ENCODE measurements at places on chromosomes 7 and 10.

- DNase-seq, result no peak
Observed at GRCh38 chr10:126171555-126171954, 216.7 kb downstream of the ADAM12 start.

DNA sequence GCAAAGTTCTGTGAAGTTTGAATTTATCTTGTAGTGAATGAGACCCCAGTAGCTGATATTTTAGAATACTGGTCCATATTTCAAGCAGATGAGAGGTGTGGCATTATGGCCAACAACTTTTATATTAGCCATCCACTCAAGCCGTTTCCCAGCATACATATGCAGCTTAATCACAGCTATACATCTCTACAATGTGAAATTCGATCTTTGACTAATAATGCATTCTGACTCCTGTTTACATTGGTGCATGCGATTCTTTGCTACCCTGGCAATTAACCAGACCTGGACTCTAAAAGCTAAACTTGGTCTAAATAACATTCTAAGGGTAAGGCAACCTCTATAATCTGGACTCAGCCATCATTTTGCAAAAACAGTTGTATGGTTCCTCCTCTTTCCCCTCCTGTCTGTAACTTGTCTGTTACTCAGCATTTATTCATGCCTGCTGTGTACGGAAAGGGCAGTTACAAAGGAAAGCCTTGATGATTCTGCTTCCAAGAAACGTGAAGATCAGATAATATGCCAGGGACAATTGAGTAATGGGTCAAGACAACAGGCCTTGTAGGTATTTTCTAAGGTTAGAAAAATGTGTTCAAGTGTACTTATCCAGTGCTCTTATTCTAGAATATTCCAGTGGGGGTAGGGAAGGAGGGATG is 50.6 kb downstream of the PNLIPRP2 start:
- DNase-seq, result no peak

GRCh38 chr10:62689712-62690111 is 114.8 kb upstream of the ADO start:
- no peak for DNase-seq

DNA sequence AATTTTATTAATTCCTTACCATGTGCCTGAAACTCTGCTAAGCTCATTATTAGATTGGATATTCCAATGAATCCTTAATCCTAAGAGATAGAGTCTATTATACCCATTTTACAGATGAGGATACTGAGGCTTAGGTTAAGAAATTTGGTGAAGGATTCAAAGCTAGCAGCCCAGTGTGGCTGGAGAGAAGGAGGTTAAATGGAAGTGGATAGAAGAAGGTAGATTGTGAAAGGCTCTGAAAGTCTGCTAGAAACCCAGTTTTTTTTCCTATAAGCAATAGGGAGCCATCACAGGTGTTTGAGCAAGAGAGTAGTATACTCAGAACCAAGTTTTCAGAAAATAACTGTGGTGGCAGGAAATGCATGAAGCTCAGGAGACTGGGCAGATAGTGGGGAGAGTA is 265.8 kb upstream of the NEBL start:
- DNase-seq, result no peak

DNA sequence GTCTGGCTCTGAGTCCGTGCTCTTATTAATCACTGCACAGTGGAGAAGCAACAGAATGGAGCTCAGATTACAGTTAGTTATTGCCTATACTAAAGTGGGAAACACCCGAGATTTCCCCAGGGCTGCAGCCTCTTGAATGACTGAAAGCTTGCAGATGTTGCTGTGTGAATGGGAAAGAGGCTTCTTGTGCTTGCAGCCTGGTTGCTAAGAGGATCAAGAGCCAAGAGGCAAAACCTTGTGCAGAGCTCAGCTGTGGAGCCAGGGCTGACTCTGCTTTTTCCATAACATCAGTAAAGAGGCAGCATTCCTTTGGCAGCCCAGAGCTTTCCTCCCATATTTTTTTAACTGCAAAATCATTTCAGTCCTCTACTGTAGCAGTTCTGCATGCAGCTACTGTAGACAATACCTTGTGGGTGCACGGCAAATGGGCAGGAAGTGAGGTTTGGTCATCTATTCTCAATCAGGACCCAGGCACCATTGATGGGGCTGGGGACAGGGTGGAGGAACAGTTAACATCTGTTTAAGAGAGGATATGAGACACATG is 86.5 kb downstream of the RALA start:
- no peak for DNase-seq

- peak; percentile 75 for DNase-seq
Observed at GRCh38 chr7:150755473-150756099, 18.4 kb downstream of the GIMAP5 start.

DNA sequence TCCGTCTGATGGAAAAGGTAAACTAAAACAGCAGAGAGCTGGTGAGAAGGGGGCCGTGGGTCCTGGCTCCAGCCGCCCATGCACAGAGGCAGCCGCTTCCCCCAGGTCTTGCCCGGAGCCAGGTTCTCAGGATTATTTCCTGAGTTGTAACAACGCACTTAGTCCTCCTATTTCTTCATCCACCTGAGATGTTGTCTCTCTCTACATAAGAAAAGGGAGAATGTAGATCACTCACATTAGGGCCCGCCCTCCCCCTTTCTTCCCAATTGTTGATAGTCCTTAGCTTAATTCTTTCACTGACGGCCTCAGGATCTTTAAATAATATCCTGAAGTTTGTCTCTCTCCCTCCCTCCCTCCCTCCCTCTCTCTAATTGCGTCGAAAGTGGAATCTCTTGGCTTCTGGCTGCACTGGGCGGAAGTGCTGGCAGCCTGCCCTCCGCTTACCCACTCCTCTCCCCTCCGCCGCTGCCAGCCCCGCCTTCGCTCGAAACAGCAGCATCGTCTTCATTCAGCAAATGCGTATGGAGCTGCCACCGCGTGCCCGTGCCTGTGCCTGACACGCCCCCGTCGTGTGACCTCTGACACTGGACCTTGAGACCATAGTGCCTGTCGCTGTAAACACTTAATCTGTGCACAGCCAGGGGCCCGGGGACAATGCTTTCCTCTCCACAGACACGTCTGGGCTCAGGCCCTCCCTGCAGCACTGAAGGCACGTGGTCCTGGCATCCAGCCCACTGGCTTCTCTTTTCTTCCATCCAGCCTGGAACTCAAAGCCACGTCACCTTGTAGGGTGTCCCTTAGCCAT is 174.5 kb upstream of the PPP2R2D start:
- DNase-seq, result no peak

DNA sequence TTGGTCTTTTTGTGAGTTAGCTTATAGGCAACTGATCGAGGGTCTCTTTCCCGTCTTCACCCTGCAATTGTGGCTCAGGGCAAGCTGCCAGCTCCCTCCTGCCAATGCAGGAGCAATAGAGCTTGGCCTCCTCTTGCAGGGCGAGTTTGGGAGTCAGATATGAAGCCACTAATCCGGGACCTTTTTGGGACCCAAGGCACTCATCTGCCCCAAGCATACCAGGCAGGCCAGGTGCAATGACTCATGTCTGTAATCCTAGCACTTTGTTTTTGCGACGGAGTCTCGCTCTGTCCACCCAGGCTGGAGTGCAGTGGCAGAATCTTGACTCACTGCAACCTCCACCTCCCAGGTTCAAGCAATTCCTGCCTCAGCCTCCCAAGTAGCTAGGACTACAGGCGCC is 21.1 kb downstream of the LIMK1 start:
- no peak for DNase-seq

- no peak for DNase-seq
Observed at GRCh38 chr7:156096771-156097538, 284.7 kb upstream of the SHH start.

Data from stimulated activated naive CD4-positive, alpha-beta T cell treated with Interleukin-2 at 50 U/mL for 16 hours (primary cell).